ENCODE measurements at places on chromosomes 5 and 9. TPM values are rescaled to one million over a fixed set of nuclear protein-coding genes. Genes with fewer than 3 reads are reported as not detected.

GRCh38 chr5:133292300-133292699 is 240.5 kb downstream of the HSPA4 start:
- DNase-seq = no peak

Gene C9orf152
- not detected for total RNA-seq

DNA sequence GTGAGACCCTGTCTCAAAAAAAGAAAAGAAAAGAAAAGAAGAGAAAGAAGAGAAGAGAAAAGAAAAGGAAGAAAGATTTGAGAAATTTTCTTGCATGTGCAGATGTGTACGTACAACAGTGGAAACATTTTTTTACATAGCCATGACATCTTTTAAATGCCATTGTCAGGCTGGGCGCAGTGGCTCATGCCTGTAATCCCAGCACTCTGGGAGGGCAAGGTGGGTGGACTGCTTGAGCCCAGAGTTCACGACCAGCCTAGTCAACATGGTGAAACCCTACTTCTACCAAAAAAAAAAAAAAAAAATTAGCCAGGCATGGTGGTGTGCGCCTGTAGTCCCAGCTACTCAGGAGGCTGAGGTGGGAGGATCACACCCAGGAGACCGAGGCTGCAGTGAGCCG is 6.6 kb downstream of the LMAN2 start:
- no peak for DNase-seq

Gene VCP
- total RNA-seq = 157 TPM

GRCh38 chr5:8953016-8953415 is 592.9 kb downstream of the SEMA5A start:
- no peak for DNase-seq

Gene TRIM7
- total RNA-seq = 3.3 TPM

DNA sequence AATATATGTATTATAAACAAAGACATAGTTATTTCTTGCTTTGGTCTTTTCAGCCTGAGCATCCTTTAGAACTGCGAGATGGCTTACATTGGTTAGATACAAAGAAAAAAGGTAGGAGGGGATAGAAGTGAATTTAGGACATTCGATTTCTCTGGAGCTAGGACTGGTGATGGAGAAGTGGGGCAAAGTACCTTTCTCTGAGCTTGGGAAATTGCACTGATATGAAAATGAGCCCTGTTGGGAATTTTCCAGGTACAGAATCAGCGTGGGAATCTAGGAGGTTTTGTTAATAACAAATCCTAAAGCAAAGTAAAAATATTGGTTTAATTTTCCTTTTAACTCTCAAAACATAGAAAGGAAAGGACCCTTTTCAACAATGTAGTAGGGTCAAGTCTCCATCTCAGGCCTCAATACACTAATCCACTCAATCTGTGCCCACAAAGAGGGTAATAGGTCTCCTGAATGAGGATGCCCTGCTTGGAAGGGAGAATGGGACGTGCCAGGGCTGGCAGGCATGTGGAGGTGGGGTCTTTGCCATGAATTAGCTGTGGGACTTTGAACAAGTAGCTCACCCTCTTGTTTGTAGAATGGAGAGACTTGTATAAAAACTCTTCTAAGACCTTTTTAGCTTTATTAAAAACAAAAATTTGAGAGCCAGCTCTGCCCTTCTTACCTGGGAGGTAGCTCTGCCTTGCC is 17.7 kb downstream of the SNX18 start:
- no peak for DNase-seq

Gene EPB41L4B
- not detected for total RNA-seq

Gene SLC34A3
- not detected for total RNA-seq

GRCh38 chr9:71984403-71984802 is 73.0 kb downstream of the C9orf85 start:
- DNase-seq = no peak

DNA sequence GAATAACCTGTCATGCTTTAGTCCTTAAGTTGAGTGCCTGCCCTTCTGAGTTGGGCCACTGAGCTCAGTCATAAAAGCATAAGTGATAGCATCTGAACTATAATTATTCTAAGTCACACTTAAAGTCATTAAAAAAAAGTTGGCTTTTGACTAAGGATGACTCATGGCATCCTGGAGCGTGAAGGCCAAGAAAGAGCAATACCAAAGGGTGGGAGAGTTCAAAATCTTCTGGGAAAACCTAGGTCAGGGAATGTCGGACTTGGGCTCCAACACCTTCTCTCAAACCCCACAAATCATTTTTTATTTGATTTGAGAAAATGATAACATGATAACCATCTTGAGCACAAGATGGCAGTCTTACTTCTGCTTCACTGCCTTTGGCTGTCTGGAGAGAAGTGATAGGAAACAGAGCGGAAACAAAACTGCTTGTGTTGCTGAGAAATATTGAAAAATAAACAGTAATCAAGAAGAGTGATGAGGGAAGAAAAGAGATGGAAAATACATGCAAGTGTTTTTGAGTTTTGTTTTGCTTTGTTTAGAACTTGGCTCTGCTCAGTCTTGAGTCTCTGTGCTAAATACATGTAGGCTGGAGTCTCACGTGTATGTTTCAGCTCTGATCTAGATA is 16.9 kb upstream of the NTRK2 start:
- DNase-seq = no peak

GRCh38 chr9:40927851-40928802 is 200.4 kb downstream of the FOXD4L6 start:
- no peak for DNase-seq

Gene STARD4
- total RNA-seq = 12.4 TPM

DNA sequence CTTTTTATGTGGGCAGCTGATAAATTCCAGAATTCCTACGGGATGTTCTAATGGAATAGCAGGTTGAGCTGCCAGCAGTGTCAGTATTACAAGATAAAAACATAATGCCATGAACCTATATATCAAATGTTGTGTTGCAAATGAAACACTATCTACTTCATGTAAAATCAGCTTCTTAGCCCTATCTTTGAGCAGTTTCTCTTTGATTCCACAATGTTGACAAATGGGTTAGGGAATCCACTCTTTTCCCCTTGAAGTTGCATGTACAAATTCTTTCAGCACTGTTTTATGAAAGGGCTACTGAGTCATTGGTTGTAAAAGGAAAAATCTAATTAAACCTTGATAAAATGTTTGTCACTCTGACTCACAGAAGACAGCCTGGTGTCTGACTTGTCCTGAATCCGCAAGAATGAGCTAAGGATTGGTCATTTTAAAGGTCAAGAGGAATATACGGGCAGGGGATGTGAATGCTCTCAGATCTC is 950.6 kb upstream of the NUDT12 start:
- DNase-seq = no peak

Gene NR6A1
- 0.06 TPM for total RNA-seq

Gene STK32A
- total RNA-seq = not detected

Gene RORB
- not detected for total RNA-seq

- DNase-seq = no peak
These were observed 507.1 kb downstream of the TLE4 start for GRCh38 chr9:80078826-80079225.

GRCh38 chr9:38271666-38272241 is 120.7 kb upstream of the ALDH1B1 start:
- no peak for DNase-seq

DNA sequence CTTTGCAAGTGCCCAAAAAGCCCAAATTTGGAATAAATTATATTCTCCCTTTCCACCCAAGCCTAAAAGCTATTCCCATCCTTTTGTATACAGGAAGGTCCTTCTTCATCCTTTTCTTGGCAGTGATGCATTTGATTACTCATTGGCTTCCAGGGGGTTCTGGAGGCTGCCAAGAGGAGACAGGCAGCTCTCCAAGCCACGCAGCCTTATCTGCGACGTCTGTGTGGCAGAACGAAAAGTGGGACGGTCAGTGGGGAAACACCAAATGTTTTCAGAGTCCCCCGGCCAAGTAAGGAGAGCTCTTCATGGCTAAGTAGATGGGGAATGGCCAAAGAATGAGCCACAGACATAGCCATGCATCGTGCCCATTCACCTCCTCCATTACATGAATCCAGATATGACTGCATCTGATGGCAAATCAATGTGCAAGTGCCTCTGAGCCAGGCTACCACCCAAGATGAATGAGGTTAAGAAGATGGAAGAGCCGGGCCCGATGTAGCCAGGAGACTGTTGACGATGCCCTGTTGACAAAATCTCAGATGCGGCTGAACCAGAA is 12.1 kb downstream of the ADAM19 start:
- no peak for DNase-seq

Gene FAXDC2
- total RNA-seq = 0.47 TPM

DNA sequence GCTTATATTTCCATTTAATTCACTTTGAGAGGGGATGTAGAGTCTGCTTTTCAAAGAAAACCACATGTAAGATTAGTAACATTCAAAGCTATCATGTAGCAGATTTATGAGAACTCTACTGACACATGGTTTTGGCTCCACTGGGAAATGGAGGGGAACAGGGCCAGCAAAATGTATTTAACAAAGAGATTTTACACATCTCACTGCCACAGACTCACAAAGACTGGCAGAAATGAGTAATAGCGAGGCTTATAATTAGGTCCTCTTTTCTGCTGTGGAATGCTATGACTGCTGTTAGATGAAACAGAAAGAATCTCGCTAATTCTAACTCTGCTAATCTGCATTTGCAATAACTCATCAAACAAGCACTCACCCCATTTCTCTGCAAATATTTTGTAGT is 4.5 kb downstream of the DAP start:
- DNase-seq = no peak

Gene BRINP1
- not detected for total RNA-seq

GRCh38 chr5:151212406-151212798 is 11.5 kb downstream of the CCDC69 start:
- DNase-seq = no peak

- DNase-seq = no peak
These were observed 213.8 kb downstream of the FAM114A2 start for GRCh38 chr5:153824909-153825308.

Gene ARHGEF37
- total RNA-seq = 1.3 TPM
